ENCODE measurements at places on chromosomes 1 and 21.

DNA sequence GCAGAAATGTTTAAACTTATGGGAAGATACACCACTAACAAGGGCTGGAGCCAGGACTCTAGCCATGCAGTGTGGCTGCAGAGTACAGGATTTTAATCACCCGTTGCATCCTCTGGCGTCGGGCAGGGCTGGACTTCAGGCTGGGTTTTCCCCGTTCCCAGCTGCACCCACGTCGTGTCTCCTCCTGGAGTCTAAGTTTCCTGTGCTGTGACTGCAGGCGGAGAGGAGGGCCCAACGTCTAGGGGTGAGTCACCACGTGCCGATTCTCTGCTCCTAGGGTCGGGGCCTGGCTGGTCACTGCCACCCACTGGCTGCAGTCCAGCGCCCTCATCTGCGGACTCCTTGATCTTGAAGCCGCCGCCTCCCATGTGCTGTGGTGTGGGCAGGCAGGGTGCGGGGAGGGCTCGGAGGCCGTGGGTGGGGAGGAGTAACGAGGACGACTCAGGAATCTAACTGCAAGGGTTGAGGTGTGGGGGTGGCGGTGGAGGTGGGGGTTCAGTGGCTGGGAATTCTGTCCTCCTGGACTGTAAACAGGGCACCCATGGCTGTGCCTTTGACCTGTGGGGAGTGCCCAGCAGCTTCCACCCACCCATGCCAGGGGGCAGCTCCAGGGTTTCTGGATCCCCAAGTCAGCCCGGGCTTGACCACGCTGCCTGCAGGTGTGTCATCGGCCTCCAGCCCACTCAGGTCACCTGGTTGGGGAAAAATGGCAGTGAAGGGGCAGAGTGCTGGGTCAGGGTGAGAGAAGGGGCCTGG is 77.8 kb downstream of the ALPL start:
- DNase-seq = no peak

GRCh38 chr1:236853921-236854604 is 59.0 kb downstream of the MTR start:
- DNase-seq = no peak

- no peak for DNase-seq
Measured at GRCh38 chr1:153742411-153743142, 14.7 kb downstream of the INTS3 start.

GRCh38 chr1:64757213-64757612 is 12.3 kb downstream of the RAVER2 start:
- DNase-seq = no peak

- DNase-seq = no peak
Measured at GRCh38 chr1:201275253-201275666, 8.0 kb upstream of the PKP1 start.

DNA sequence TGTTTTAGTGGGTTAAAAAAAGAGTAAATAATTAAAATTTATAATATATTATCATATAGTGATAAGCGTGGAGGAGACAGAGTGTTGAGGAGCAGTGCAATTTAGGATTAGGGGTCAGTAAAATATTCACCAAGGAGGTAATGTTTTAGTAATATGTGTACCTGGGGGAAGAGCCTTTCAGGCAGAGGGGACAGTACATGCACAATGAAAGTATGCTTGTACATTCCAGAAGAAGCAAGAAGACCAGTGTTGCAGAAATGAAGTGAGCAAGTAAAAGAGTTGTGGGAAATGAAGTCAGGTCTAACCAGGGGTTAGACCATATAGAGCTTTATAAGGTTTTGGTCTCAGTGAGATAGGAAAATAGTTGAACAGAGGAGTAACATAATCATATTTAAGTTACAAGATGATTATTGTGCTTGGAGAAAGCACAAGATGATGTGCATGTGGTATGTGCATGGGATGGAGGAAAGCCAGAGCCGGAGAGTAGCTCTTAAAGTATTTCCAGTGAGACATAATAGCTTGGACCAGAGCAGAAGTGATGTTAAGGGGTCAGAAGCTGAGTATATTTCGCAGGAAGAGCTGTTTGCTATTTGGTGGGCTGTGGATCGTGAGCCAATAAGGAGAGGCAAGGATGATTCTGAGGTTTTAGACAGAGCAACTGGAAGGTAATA is 44.8 kb downstream of the SNX7 start:
- DNase-seq = no peak

DNA sequence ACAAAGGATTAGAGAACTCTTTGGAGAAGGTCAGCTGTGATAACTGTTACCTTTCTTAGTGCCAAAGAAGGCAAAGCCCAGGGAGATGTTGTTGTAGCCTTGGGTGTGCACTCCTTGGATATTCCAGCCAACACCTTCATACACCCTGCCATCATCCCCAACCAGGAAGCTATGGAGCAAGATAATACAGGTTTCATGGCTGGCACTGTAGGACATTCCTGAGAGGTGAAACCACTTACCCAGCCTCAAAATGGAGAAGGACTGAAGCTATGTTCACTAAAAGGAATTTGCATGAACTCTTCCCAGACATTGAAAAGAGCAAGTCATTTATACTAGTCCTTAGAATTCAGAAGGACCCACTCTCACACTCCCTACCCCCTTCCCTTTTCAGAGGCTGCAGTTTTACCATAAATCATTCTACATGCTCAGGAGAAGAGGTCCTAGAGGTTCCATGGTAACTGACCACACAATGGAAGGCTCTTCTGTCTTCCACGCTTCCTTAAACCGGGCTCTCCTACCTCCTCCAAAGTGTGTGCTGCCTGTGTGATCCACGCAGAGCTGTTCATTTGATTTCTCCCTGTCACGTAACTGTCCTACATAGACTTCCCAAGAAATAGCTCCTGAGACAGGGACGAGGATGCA is 5.5 kb downstream of the PGLYRP4 start:
- DNase-seq = no peak

DNA sequence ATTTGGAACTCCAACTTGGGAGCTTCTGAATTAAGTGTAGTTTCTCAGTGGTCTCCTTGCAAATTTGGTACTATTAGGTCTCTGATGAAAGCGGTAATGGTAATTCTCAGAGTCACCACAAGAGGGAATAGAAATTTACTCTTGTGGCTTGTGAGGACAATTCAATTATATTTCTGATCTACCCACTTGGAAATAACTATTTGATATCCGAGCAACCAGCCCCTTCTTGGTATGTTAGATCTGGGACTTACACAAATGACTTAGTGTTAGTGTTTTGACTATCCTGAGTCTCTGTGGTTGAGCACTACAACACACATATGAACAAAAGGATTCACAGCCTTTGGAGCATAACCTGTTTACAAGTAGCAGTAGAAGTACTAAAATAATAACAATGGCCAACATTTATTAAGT is 68.1 kb downstream of the RPS6KA1 start:
- no peak for DNase-seq

- no peak for DNase-seq
Measured at GRCh38 chr1:24695202-24695974, 49.9 kb upstream of the CLIC4 start.

GRCh38 chr1:198927129-198927528 is 288.3 kb downstream of the PTPRC start:
- no peak for DNase-seq

GRCh38 chr1:13888351-13888986 is 188.5 kb downstream of the PRDM2 start:
- no peak for DNase-seq

Data from activated T-helper 2 cell treated with anti-CD3 and anti-CD28 coated beads, Interferon-gamma antibody, Interleukin-2, Interleukin-4, amounts not matched to agents 10 μg/mL and 5 μg/mL and 100 μg/mL, durations not matched to agents 14 hours and 24 hours and 36 hours (primary cell).